ENCODE measurements at places on chromosomes 1 and 21.

- no peak for DNase-seq
Observed at GRCh38 chr1:107682467-107682866, 282.5 kb downstream of the VAV3 start.

GRCh38 chr1:89850844-89851415 lies 30.1 kb downstream of the LRRC8D start:
- no peak for DNase-seq

DNA sequence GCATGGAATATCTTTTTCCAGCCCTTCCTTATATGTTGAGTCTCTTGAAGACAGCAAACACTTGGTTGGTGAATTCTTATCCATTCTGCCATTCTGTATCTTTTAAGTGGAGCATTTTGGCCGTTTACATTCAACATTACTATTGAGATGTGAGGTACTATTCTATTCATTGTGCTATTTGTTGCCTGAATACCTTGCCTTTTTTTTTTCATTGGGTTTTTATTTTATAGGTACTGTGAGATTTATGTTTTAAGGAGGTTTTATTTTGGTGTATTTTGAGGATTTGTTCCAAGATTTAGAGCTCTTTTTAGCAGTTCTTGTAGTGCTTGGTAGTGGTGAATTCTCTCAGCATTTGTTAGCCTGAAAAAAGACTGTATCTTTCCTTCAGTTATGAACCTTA lies 60.6 kb upstream of the ASPM start:
- no peak for DNase-seq

DNA sequence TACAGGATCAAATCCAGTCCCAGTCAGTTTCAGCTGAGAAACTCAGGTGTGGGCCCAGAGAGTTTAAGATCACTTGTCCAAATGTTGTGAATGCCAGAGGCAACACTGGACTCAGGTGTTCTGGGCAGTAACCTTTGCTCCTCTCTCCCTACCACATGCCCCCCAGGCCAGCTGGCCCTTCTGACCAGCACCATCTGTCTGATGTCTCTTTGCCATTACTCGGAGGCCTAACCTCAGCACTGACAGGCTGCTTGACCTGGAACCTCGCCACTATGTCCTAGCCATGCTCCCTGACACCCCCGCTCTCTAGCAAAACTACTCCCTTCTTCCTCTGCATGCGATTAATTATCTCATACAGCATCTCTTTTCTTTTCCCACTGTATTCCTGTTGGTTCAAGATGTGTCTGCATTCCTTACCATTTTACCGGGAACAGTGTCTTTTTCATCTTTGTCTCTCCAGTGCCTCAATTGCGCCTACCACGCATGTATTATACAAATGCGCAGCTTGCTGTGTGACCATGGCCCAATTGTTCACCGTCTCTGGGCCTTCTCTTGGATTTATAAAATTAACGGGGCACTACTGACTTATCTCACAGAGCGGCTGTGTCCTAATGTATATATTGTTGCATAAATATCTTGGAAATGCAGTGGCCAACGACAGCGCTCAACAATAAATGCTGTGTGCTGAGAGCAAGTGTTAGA lies 159.5 kb upstream of the IRF2BP2 start:
- DNase-seq = no peak

DNA sequence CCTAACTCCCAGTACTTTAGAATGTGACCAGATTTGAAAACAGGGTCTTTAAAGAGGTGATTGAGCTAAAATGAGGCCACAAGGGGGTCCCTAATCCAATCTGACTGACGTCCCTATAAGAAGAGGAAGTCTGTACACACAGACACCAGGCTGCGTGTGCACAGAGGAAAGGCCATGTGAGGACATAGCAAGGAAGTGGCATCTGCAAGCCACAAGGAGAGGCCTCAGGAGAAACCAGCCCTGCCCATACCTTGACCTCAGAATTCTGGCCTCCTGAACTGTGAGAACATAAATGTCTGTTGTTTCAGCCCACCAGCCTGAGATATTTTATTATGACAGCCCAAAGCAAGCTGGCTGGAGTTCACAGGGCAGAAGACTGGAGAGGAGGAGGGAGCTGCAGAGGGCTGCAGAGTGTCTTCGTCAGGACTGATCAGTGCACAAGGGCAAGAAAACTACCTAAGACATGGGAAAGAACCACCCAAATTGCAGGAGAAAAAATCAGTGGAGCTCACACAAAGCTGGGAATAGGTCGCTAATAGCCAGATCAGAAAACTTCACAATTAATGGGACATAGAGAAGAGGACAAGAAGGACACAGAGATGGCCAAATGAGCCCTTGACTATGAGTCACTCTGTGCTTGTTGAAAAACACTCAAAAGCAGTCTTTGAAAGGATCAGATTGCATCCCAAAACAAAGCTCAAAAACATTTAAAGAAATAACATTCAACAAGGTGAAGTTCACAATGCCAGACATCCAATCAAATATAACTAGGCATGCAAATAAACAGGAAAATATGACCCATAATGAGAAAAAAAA lies 14.1 kb upstream of the WNT9A start:
- DNase-seq = no peak

DNA sequence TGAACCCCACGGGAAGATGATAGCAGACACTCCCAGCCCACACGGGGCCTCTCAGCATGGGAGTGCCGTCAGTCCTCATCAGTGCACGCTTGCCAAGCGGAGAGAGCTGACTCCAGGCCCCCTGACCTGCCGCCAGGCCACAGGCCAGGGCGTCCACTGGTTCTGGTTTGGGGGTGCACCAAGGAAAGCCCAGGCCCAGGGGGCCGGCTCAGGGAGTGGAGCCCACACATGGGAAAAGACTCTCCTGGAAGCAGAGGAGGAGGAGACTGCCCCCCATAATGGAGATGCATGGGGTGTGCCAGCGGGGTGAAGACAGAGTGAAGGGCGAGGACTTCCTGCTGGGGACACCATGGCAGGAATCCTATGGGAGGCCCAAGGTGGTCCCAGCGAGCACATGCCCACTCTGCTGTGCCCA lies 6.4 kb downstream of the TRIM11 start:
- no peak for DNase-seq

DNA sequence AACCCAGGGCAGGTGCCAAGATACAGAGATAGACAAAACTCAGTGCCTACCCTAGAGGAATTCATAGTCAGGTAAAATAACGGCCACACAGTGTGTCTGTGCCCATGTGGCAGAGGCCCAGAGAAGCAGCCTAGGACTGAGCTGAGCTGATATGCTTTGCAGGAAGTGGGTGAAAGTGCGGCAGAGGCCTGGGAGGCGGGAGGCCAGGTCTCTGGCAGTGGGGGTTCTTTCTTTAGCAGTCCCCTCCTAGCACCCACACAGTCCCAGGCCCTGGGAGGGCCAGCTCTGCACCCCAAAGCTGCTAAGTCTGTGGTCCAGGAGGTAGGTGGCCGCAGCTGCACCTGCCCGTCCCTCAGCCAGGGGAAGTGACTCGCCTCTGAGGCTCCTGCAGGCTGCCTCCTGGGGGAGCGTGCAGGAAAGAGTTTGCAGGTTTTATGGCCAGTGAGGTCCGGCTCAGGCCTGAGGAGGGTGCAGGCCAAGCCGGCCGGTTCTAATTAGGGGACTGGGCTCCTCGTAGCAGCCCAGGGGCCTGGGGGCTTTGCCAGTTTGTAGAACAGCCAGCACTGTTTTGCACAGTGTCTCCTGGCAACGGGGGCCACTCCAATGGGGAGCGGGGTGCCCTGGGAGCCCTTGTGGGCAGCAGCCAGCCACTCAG lies 107.9 kb downstream of the SPSB1 start:
- DNase-seq = no peak

DNA sequence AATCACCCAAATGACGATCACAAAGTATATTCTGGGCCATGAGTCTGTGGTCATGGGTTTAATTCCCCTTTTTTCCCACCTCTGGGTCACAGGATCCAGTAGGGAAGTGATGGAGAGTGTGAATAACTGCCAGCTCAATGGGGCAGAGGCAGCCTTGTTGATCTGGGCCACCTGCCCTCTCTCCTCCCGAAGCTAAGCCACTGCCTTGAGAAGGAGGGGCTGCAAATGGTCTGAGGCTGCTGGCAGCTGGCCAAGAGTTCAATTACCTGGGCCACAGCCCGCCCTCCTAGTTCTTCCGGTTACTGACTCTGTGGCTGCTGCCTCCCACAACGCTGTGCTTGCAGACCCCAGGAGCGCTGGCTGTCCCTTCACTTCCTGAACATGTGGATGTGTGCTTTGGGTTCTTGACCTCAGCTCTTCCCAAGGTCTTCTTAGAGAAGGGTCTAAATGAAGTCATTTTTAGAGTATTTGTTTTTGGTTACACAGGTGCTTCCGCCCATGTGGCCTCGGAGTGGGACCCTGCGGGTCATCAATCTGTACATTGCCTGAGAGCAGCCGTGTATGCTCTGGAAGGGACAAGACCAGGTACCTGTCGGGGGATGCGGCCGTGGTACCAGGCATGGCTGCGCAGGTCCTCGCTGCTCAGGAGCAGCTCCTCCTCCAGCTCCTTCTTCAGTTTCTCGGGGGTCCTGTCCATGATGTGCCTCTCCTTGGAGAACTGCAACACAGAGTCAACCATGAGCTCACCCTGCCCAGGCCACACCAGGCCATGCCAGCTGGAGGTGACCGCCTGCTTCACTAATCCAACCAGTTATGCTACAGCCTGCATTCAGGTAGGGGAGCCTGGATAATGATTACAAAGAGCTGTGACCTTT lies 89.7 kb downstream of the BCAR3 start:
- no peak for DNase-seq

- DNase-seq = no peak
Observed at GRCh38 chr1:234173968-234174367, 199.3 kb upstream of the COA6 start.

Measured in T-helper 9 cell (primary cell).